ENCODE measurements at places on chromosomes 4 and X. TPM values are rescaled to one million over a fixed set of nuclear protein-coding genes. Genes with fewer than 3 reads are reported as not detected.
A peak's percentile ranks its signal among the peaks of the same experiment; 100 is the strongest.

DNA sequence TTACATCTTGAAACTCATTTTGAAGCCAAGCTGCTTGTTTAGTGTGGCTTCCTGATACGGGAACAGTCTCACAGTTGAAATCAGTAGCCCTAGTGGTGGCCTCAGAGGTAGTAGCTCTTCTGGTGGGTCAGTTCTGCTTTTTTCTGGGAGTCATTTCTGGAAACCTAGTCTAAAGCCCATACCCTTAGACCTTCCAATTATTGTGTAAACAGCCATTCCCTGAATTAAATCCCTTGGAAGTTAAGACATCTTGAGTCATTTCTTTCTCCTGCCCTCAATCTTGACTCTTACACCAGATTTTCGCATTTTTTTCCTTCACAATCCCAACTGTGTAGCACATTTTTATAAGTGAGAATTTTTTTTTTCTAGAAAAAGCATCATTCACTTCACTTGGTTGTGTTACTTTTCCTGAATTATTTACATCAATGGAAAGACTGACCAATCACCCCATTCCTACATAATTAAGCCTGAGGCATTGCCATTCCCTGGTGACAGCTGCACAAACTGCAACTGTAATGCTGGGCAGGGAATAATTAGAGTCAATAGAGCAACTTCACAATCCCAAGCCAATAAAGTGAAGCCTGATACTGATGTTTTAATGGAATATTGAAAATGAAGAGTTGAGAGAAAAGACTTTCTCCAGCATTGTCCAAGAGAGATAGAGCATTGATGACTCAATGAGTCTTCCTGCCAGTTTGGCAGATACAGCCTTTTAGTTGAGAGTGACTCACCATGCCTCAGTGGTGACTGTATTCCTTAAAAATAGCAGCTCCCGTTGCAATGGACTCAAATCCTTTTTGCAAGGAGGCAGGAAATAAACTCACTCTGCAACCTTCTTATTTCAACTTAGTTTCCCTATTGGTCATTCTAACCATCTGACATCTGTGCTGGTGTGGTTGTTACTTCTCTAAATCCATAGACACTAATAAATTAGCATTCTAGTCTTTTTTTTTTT lies 13.0 kb upstream of the SEPSECS start:
- H3K4me3 ChIP-seq, result no peak overlapping the region
- no peaks in the 10 kb centered on the region for H3K36me3 ChIP-seq
- peak overlapping the region; percentile 81 for H3K27ac ChIP-seq
- no peaks in the 10 kb centered on the region for H3K27me3 ChIP-seq
- peaks cover 36% of the 10 kb centered on the region for H3K4me1 ChIP-seq
- DNase-seq, result peak; percentile 72

- peaks cover 9% of the 10 kb centered on the region for H3K36me3 ChIP-seq
- no peaks in the 10 kb centered on the region for H3K27me3 ChIP-seq
- no peaks in the 10 kb centered on the region for H3K4me1 ChIP-seq
- no peak overlapping the region for H3K4me3 ChIP-seq
Measured at GRCh38 chr4:105280338-105281123, 133.9 kb downstream of the TET2 start.

- H3K4me3 ChIP-seq, result no peak overlapping the region
- H3K4me1 ChIP-seq, result no peaks in the 10 kb centered on the region
- H3K36me3 ChIP-seq, result no peaks in the 10 kb centered on the region
- no peak overlapping the region for H3K27ac ChIP-seq
- H3K27me3 ChIP-seq, result no peaks in the 10 kb centered on the region
- no peak for DNase-seq
Measured at GRCh38 chr4:21470535-21470934, 478.0 kb downstream of the KCNIP4 start.

DNA sequence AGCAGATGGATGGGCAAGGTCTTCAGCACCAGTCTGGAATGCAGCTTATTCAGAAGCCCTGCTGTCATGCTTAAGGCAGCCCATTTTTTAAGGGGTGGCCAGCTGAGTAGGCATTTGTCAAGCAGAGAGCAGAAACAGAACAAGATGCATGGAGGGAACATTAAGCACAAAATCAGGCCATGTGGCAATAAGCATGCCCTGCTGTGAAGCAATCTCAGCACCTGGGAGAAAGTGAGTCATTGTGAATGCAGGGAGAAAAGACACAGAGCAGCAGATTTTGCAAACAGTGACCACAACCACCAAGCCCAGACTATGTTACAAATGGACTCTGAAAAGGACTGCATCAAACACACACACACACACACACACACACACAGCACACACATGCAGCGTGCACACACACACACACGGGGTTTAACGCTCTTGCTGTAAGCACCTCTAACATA lies 94.1 kb upstream of the GALNT7 start:
- H3K27ac ChIP-seq, result no peak overlapping the region
- no peaks in the 10 kb centered on the region for H3K27me3 ChIP-seq
- no peak for DNase-seq
- no peaks in the 10 kb centered on the region for H3K4me1 ChIP-seq

GRCh38 chr4:184960505-184960971 lies 57.8 kb upstream of the HELT start:
- no peaks in the 10 kb centered on the region for H3K27me3 ChIP-seq
- no peak overlapping the region for H3K27ac ChIP-seq
- no peaks in the 10 kb centered on the region for H3K36me3 ChIP-seq

DNA sequence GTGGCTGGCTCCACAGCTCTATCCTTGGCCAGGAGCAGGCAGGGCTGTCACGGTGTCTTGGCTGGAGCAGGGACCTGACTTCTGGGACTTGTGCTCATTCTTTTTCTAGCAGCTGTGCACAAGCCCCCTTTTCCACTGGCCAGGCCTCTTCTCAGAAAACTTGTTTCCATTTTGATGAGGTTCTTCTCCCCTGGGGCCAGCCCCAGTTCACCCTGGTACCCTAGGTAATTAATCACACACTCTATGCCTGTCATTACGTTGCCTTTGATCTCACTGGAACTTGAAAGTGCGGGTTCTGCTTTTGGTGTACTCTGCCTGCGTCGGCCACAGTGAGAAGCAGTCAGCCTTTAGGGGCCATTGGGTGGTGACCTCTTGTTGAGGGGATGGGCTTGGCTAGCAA lies 26.6 kb downstream of the DRD5 start:
- no peak overlapping the region for H3K4me3 ChIP-seq
- DNase-seq, result no peak
- H3K36me3 ChIP-seq, result no peaks in the 10 kb centered on the region
- H3K27ac ChIP-seq, result no peak overlapping the region
- H3K27me3 ChIP-seq, result no peaks in the 10 kb centered on the region
- H3K4me1 ChIP-seq, result no peaks in the 10 kb centered on the region

GRCh38 chr4:52107745-52108144 lies 56.6 kb downstream of the SPATA18 start:
- H3K36me3 ChIP-seq, result no peaks in the 10 kb centered on the region
- H3K4me1 ChIP-seq, result no peaks in the 10 kb centered on the region
- H3K27ac ChIP-seq, result no peak overlapping the region
- DNase-seq, result no peak

- no peak overlapping the region for H3K4me3 ChIP-seq
- H3K4me1 ChIP-seq, result no peaks in the 10 kb centered on the region
- H3K27ac ChIP-seq, result no peak overlapping the region
- H3K27me3 ChIP-seq, result no peaks in the 10 kb centered on the region
- DNase-seq, result no peak
Measured at GRCh38 chr4:187294861-187295260, 571.2 kb upstream of the FAT1 start.

- no peak for DNase-seq
- H3K27ac ChIP-seq, result no peak overlapping the region
- H3K36me3 ChIP-seq, result no peaks in the 10 kb centered on the region
- H3K4me3 ChIP-seq, result no peak overlapping the region
Measured at GRCh38 chr4:113987382-113987941, 8.0 kb upstream of the ARSJ start.

DNA sequence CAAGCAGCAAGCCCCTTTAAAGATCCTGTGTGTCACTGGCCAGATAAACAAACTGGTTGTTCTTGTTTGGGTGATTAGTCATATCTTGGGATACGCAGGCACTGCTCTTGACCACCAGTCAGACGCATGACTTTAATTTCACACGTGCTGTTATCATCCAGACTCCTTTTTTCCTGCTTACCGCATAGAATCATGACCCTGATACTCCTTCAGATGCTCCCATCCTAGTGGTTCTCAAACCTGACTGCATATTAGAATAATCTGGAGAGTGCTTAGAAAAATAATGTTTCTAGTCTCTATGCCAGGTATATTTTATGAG lies 78.8 kb downstream of the CLDN22 start:
- no peak for DNase-seq
- no peak overlapping the region for H3K4me3 ChIP-seq
- H3K27ac ChIP-seq, result peak overlapping the region; percentile 34

DNA sequence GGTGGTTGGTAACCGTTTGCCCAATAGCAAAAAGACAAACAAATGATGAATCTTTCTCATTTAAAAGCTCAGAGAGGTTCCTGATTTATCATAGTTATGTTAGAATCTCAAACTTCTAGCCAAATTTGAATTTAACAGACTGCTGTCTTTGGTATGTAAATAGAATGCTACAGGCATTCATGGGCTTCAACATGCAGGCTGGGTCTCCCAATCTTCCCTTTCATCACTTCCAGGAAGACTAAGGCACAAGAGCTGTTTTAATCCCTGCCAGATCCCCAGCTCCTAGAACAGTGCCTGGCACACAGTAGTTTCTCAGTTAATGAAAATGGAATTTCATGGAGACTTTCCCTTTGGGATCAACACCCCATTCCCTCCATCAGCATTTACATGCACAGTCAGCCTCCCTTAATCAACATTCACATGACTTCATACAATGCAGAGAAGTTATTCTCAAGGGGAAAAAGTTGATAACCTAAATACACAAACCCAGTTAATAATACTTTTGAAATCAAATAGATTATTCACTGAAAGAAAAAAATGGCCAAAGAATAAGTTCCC lies 107.6 kb upstream of the C1QTNF7 start:
- no peak overlapping the region for H3K27ac ChIP-seq
- H3K36me3 ChIP-seq, result no peaks in the 10 kb centered on the region
- no peak for DNase-seq
- H3K4me3 ChIP-seq, result no peak overlapping the region
- H3K27me3 ChIP-seq, result no peaks in the 10 kb centered on the region

- DNase-seq, result peak; percentile 65
- no peak overlapping the region for H3K4me3 ChIP-seq
- no peaks in the 10 kb centered on the region for H3K36me3 ChIP-seq
- H3K4me1 ChIP-seq, result peaks cover 21% of the 10 kb centered on the region
- H3K27me3 ChIP-seq, result no peaks in the 10 kb centered on the region
Measured at GRCh38 chr4:80097400-80098177, 24.6 kb upstream of the ANTXR2 start.

- H3K4me3 ChIP-seq, result no peak overlapping the region
- no peaks in the 10 kb centered on the region for H3K27me3 ChIP-seq
- no peaks in the 10 kb centered on the region for H3K4me1 ChIP-seq
- DNase-seq, result no peak
- no peaks in the 10 kb centered on the region for H3K36me3 ChIP-seq
Measured at GRCh38 chrX:153814591-153815315, 15.6 kb downstream of the PDZD4 start.

GRCh38 chrX:100076031-100076430 lies 334.0 kb downstream of the PCDH19 start:
- no peak overlapping the region for H3K27ac ChIP-seq
- H3K4me3 ChIP-seq, result no peak overlapping the region

DNA sequence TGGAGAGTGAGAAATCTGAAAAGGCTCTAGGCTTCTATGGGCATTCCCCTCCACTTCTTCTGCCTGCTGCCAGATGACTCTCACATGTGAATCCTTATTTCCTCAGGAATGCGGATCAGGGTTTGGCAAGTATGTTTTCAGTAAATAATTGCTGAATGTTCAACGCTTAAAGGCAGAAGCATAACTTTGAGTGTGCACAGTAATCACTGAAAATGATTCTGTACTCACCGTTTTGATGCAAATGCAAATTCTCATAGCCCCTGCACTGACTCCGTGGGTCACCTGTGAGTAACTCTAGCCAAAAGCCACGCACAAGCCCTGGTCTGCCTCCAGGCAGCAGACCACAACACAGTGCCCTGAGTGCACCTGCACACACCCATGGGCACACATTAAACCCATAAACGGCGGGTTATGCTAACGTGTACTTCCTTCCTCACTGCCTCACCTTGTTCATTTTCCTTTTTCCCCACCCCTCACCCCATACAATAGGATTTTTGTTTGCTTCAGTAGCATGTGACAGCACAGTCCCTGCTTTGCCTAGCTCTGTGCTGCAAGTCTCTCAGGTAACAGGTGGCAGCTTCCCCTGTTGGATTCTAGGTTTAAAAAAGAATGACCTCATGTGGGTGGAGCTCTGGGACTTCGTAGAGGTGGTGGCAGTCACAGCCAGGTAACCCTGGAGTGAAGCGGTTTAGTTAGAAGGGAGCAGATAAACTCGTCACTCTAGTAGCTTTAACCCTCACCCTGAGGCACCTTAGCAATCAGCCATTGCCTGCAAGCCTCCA lies at the start of gene ARHGEF38:
Gene ARHGEF38 (plus strand): TSS at position 656 of the 782 bp plus-strand sequence. CDS start 146 bp downstream, outside the sequence.
- H3K27ac ChIP-seq, result no peak within 1 kb of the TSS
- no peaks in the 10 kb centered on the region for H3K27me3 ChIP-seq
- H3K4me3 ChIP-seq, result no peak within 1 kb of the TSS
- H3K4me1 ChIP-seq, result no peaks in the 10 kb centered on the region
- no peak for DNase-seq
- no peaks in the 10 kb centered on the region for H3K36me3 ChIP-seq

DNA sequence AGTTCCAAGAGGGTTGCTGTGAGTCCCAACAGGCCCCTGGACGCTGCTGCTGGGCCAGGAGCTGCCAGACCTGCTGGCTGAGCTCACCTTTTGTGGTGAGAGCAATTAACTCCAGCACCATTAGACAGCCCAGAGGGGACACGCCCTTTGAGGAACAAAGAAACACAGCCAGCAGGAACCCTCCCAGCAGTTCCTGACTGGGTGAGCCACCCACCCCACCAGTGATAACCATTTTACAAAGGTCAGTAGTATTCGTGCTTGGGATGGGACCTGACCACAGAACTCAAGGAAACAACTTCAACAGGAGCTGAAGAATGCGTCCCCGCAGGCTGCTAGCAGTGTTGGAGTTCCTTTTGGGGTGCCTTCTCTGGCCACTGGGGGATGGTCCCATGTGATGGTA lies 38.8 kb upstream of the AFAP1 start:
- no peak overlapping the region for H3K4me3 ChIP-seq
- no peak for DNase-seq
- no peaks in the 10 kb centered on the region for H3K27me3 ChIP-seq
- H3K27ac ChIP-seq, result no peak overlapping the region

- no peak overlapping the region for H3K4me3 ChIP-seq
- H3K27ac ChIP-seq, result no peak overlapping the region
- no peak for DNase-seq
Measured at GRCh38 chr4:46258431-46258830, 131.5 kb downstream of the GABRA2 start.

DNA sequence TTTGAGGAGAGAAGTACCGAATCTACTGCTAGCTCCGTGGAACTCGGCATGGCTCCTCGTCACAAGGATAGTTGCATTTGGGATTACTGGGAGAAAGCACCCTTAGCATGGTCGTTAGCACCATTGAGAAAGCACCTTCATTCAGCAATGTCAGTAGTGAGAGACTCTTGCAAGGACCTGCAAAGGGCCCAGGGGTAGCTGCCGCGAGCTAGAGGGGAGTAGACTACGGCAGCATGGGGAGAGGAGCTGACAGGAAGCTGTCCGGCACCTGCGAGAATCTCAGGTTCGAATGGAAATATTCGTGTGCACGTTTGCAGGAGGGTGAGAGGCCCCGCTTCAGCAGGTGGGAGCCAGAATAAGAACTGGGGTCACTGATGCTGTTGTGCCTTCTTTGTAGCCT lies 20.2 kb downstream of the TLR10 start:
- no peaks in the 10 kb centered on the region for H3K36me3 ChIP-seq
- no peak overlapping the region for H3K4me3 ChIP-seq
- no peak overlapping the region for H3K27ac ChIP-seq
- no peak for DNase-seq
- no peaks in the 10 kb centered on the region for H3K4me1 ChIP-seq
- H3K27me3 ChIP-seq, result no peaks in the 10 kb centered on the region

The ATG4A gene
- total RNA-seq, result 13.5 TPM

The VSIG4 gene
- total RNA-seq, result 71.6 TPM

The HAND2 gene
- 108 TPM for total RNA-seq

The TLR2 gene
- total RNA-seq, result 18.8 TPM

The RRH gene
- total RNA-seq, result not detected

The TNIP2 gene
- total RNA-seq, result 45.8 TPM

The CTPS2 gene
- total RNA-seq, result 4.8 TPM
